ENCODE measurements at places on chromosomes 5 and 9.

DNA sequence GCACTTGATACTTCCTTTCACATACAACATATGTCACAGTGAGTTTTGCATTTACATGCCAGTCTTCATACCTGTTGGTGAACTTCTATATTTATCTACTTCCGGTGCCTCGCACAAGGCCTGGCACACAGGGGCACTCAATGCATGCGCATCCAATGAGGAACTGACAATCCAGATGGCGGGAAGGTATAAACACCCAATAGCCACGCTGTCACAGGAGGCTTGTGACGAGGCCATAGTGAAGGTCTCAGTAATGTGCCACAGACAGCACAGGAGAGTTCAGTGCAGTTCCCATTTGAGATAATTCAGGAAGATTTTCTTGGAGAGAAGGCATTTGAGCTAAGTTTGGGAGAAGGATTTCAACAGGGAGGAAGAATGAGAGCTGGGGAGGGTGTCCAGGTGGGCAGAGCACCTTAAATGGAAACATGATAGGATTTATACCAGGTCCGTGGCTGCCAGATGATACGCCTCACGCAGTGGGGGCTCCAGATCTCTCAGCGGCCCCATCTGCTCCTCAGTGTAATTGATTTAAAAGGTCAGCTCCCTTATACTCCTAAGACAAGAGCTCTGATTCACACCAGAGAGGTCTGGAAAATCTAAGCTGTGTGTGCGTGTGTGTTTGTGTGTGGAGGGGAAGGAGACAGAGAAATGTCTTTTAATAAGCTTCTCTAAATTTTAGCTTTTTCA lies 206.2 kb downstream of the DCP2 start:
- DNase-seq, result no peak

DNA sequence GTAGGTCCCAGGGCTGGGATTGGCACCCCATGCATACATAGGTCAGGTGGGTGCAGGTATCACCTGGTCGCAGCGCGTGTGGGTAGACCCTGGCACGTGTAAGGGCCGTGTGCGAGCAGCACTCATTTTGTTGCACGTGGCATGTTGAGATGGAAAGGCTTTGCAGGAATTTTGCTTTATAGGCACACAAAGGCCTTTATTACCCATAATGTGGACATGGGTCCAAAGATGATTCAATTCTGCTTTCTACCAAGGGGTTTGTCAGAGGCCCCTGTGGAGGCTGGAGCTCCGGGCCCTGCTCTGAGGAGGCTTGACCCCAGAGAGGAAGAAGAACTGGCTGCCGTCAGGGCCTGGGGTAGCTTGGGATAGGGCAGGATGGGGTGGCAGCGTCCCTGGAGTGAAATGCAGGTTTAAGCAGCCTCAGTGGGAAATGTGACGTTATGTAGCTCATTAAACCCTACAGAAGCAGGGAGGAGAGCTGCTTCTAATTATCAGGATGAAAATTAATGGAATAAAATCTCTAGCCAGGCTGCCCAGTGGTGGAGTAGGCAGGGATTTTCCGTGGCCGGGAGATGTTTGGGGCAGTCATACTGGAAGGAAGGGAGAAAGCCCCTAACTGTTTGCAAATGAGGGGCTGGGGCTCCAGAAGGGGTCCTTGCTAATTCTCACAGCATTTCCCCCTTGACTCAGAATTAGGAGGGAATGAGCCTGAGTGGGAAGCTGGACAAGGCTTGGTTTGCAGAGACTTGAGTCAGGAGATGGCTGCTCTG lies 103.3 kb upstream of the PITX1 start:
- DNase-seq, result no peak

- DNase-seq, result no peak
Measured at GRCh38 chr9:6106711-6107339, 91.4 kb upstream of the RANBP6 start.

DNA sequence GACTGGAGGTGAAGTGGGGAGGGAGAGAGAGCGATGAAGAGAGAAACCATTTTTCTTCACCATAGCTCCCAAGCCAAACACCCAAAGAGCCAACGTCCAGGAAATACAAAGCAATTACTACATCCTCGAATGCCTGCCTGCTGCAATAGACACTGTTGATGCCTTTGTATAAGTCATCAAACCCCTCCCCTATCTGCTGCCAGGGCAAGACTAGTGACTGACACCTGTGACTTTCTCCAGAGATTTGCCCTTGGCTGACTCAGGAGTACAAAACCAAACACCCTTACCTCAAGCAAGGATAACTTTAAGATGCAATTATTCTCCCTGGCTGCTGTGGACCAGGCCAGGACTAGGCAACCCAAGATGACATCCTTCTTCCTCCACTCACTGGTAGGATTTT lies 81.8 kb upstream of the RASA1 start:
- DNase-seq, result no peak

GRCh38 chr5:56831773-56832172 lies 16.4 kb downstream of the MAP3K1 start:
- no peak for DNase-seq

- no peak for DNase-seq
Measured at GRCh38 chr9:69554945-69555344, 117.2 kb downstream of the APBA1 start.

DNA sequence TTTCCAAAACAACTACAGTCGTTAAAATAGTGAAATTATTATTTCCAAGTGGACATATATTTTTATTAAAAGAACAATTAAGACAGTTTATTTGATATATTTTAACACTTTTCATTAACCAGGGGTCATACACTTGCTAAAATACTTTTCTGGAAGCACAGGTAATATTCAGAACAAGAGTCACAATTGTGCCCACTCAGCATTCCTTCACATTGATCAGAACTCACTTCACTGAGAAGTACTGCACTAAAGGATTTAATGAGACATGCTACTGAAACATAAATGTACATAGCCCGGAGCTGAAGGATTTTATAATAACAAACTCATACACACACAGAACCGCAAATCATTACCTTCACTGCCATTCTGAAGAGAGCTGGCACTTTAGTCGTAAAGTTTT lies 361.8 kb downstream of the ARL15 start:
- no peak for DNase-seq

- no peak for DNase-seq
Measured at GRCh38 chr5:140548300-140548688, 832 bp downstream of the EIF4EBP3 start.

DNA sequence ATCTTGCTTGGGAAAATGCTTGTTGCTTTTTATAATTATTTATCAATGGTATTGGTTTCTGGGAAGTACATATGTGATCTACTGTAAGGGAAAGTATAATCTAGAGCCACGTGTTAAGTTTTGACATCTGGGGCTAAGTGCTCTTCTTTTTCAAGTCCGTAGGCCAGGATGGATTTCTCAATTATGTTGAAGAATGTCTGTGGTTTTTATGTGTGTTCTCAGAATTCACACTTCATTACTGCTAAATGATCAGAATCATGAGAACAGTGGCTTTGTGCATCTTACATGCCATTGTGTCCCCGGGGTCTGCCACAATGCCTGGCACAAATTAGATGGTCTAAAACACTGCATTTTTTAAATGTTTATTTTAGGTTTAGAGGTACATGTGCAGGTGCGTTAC lies 14.5 kb upstream of the AUH start:
- DNase-seq, result no peak

DNA sequence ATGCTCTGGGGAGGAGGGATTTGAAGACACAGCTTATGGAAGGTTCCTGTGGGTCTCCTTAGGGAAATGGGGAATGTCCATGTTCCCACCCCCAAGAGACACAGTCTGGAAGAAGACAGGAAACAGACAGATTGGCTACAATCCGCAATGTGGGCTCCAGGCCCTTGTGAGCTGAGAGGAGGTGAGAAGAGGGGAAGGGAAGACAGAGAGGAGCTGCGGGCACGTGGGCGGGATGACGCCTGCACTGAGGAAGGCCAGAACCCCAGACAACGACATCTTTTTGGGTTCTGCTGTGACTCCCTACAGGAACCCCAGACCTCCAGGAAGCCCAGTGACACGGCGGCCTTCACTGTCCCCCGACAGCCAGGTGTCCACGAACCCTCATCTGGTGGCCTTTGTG lies 29.9 kb upstream of the NKD2 start:
- no peak for DNase-seq

- no peak for DNase-seq
Measured at GRCh38 chr5:78527054-78527859, 121.3 kb downstream of the LHFPL2 start.

DNA sequence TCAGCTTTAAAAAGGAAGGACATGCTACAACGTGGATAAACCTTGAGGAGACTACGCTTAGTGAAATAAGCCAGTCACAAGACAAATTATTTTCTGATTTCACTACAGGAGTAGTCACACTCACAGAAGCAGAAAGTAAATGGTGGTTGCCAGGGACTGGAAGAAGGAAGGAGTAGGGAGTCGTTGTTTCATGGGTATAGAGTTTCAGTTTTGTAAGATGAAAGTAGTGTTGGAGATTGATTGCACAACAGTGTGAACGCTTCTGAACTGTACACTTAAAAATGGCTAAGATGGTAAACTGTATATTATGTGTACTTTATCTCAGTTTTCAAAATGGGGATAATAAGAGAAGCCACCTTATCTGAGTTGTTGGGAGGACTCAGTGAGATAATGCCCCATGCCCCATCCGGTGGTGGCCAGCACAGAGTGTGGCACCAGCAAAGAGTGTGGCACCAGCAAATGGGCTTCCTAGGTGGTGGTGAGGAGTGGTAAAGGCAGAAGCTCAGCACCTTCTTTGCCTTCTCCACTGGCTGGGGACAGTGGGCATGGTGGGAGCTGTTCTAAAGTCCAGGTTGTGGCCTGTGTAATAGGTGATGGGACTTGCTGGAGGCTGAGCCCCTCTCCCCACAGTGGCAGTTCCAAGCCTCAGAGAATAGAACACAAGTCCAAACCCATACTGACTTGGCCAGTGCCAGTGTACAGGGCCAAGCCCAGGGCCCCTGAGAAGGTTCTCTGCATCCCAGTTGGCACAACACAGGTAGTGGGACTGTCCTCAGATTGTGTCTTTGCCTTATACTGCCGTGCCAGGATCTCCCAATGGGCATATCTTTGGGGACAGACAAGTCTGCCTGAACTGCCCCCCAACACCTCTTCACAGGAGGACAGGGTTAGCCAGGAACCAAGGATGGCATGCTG lies 4.4 kb downstream of the SLC22A4 start:
- no peak for DNase-seq

DNA sequence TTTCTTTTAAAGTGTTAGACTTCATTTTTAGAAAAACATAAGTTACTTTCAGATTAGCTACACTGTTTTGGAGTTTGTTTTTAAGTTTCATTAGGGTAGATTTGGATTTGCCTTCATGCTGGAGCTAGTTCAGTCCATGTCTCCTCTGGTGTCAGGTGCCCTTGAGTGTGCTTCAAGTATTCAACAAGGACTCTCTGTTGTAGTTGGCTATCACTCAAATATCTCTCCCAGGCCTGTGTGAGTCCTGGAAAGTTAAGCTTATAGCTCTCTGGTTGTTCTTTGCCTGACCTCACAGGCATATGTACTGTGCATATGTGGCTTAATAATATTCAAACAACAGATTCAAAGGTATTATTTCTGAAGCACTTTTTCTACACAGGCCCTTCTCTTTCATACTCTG lies 45.4 kb downstream of the PTBP3 start:
- no peak for DNase-seq
